ENCODE measurements at places on chromosomes 1 and 21. TPM values are rescaled to one million over a fixed set of nuclear protein-coding genes. Genes with fewer than 3 reads are reported as not detected.

Gene MXRA8
- 0.18 TPM for total RNA-seq

Gene OVAAL
- not detected for total RNA-seq

Gene SH2D1B
- total RNA-seq, result 0.10 TPM

Gene TEX50
- total RNA-seq, result not detected

Gene PADI3
- total RNA-seq, result not detected

Gene THEM5
- not detected for total RNA-seq

Gene CFAP126
- not detected for total RNA-seq

Gene SPAG17
- total RNA-seq, result not detected

Gene CLCA2
- total RNA-seq, result not detected

Gene NGF
- total RNA-seq, result not detected

Gene RAVER2
- total RNA-seq, result 0.34 TPM

Gene TMEM167B
- total RNA-seq, result 26.2 TPM

Gene VHLL
- 0.56 TPM for total RNA-seq

Gene ANXA9
- not detected for total RNA-seq

Gene CHIA
- total RNA-seq, result not detected

Gene DNAJC11
- 81.4 TPM for total RNA-seq

Gene SPRR1B
- not detected for total RNA-seq

Gene AMIGO1
- 1.2 TPM for total RNA-seq

Gene COL16A1
- total RNA-seq, result not detected

Gene SORT1
- total RNA-seq, result 1.4 TPM

Gene DNASE2B
- not detected for total RNA-seq

Gene ITGB2
- total RNA-seq, result 294 TPM

Gene FCRL1
- not detected for total RNA-seq

Gene INKA2
- 1.3 TPM for total RNA-seq

Gene TNFRSF9
- 57.0 TPM for total RNA-seq

Gene OR2T29
- not detected for total RNA-seq

Gene AMPD1
- total RNA-seq, result not detected

Gene DHRS3
- 109 TPM for total RNA-seq
